ENCODE measurements at places on chromosomes 3 and 15.

- peak; percentile 44 for DNase-seq
These were observed 31.9 kb downstream of the CRTC3 start for GRCh38 chr15:90561344-90562244.

- DNase-seq, result no peak
These were observed 2.0 kb downstream of the CA12 start for GRCh38 chr15:63379492-63380150.

GRCh38 chr3:54951405-54951804 is 23.5 kb upstream of the LRTM1 start:
- peak; percentile 75 for DNase-seq

DNA sequence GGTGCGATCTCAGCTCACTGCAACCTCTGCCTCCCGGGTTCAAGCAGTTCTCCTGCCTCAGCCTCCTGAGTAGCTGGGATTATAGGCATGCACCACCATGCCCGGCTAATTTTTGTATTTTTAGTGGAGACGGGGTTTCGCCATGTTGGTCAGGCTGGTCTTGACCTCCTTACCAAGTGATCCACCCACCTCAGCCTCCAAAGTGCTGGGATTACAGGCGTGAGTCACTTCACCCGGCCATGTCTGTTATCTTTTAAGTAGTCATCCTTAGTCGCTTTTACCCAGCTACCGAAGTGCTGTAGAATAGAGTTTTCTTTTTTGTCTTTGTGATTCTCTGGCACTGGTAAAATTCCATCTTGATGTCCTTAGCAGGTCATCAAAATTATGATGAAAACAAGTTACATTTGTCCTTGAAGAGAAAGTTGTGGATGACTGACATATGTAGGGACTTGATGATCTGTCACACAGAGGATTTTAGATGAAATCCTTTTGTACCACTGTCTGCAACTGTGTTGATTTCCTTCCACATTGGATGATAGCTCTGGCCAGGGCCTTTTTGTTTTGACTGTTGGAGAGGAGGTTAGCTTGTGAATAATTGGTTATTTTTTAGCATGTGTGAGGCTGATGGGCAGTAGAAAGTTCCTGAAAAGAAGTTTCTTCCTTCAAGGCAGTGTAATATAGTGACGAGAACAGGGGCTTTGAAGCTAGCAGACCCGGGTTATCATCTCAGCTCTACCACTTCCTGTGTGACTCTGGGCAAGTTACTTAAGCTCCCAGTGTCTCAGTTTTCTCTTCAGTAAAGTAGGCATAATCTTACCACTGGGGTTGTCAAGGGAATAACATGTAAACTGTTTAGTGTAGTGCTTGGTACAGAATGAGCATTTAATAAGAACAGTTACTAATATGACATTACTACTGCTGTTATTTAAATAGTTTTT is 18.8 kb downstream of the ATG7 start:
- DNase-seq, result peak; percentile 90

DNA sequence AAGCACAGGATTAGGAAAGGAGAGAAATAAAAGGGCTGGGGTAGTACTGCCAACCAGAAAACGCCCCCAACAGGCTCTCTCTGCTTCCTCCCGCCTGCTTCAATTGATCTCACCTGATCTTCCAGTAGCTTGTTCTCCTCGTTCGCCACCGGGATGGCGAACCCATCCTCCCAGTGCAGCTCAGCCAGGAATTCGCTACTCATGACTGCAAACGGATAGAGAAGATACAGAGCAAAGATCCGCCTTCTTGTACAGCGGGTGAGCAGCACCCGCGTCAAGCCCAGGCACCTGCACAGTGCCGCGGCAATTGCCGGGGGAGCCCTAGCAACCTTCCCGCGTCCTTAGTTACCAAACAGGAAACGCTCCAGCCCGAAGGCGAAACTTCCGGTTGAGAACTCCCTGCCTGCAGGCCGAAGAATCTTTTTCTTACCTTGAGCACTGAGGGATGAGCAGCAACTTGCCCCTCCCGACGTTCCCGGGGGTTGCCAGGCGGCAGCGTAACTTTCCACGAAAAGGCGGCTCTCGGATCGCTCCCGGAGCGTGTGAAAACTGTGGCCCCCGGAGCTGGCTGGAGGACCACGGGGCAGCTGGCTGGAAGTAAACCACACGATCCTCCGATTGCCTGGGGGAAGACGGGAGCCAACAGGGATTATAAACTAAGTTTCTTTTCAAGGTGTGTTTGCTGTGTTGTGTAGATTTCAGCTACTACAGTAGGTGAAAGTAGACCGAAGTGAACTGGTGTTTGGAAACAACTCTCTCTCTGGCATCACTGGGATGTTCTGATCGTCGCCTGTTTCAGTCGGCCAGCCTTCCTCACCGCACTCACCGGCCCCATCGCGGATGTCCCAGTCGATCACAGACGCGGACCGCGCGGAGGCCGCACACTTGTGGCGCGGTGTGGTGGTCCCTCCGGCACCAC is at the start of gene CCDC39:
TSS of gene CCDC39 (minus strand) at position 312 of the 919 bp plus-strand sequence. CDS start at position 203, 109 bp downstream.
- peak; percentile 58 for DNase-seq

GRCh38 chr15:43484455-43484854 is 8.5 kb downstream of the TP53BP1 start:
- DNase-seq, result peak; percentile 55

DNA sequence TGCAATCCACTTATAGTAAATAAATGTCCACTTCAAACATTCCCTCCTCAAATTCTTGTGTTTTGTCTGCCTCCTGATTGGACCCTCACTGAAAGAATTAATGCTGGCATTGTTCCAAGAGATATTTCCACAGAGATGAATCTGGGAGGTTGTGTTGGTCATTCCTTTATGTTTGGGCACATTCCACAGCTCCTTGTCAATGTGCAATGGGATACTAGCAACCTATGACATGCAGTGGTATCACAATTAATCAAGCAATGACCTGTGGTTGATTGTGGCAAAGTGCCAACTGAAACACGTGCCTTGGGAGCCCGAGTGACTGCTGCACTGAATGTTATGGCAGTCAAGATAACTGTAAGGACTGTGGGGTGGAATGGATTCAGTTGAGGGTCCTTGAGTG is 55.0 kb upstream of the SNRPN start:
- no peak for DNase-seq

GRCh38 chr15:35290301-35290721 is 205.2 kb upstream of the NANOGP8 start:
- DNase-seq, result no peak

- DNase-seq, result no peak
These were observed 327.2 kb upstream of the CDIN1 start for GRCh38 chr15:36252146-36252711.

DNA sequence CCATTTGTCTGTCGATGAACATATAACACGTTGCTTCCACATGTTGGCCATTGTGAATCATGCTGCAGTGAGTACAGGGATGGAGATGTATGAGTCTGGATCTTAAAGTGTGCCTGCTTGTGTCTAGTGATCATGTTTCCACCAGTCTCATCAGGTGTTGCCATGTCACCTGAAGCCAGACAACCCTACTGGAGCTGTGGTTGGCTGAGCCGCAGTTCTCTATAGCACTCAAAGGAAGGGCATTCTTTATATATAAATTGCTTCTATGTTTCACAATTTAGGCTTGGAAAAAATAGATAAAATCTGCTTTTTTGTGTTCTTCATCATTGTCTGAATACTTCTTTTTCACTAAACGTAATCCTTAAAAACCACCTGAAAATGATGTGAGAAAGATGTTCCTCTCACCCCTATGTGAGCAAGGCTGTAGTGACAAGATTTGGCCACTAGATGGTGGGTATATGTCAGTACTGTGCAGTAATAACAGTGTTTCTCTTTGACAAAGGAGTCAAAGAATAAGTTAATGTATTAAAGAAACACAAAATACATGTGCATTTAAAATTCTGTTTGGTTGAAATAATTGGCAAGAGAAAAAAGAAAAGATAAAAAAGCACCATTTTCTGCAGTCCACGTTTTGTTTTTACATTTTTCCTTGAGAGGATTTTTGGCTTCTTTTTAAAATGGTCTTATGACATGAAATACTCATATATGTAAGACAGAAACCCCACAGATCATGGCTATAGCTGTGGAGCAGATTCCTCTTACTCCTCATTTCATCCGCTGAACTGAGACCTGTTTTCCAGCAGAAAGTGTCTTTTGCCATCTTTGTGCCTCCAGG is 394.5 kb upstream of the DPPA4 start:
- DNase-seq, result peak; percentile 58

DNA sequence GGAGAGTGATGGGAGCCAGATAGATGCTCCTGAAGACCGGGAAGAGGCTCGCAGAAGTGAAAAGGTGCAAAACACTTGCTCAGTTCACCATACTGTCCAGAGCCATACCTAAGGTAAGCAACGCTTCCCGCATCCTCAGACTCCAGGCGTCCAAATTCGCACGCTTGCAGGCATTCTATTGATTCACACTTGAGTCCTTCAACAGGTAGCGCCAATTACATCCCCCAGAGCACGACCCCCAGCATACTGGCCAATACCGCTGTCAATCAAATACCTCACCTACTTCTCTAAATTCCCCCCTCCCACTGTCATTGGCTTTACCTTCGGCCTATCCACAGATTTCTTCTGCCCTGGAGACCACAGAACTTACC is 361 bp upstream of the STXBP5L start:
- no peak for DNase-seq

DNA sequence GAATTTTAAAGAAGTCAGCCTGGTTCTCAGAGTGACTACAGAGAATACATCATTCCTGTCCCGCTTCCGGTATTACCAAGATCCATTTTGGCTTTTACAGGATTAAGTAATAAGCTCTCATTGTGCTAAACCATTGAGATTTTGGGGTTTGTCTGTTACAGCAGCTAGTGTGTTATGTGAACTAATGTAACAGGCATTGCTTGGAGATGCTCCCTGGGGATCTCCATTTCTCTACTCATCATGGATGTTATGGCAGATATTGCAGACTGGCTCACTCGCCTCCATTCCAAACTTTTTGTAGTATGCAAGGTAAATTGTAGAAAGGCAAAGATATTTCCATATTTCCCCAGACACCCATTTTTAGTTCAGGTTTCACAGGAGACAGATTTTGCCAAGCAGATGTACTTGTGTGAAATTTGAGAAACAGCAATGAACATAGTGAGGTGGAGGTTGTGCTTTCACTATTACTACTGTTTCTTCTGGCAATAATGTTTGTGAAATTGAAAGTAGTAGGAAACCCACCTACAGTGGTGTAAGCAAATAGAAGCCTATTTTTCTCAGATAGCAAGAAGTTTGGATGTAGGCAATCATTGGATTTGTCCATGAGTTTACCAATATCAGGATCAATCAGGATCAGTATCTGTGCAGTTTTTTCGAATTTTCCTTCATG is 177.1 kb upstream of the GALNT15 start:
- DNase-seq, result no peak

- DNase-seq, result no peak
These were observed 143.4 kb downstream of the FNDC3B start for GRCh38 chr3:172182797-172183196.

GRCh38 chr3:152328841-152329240 is 60.1 kb downstream of the MBNL1 start:
- DNase-seq, result peak; percentile 82

- peak; percentile 80 for DNase-seq
These were observed 87.2 kb downstream of the TGFBR2 start for GRCh38 chr3:30693470-30694120.

- DNase-seq, result no peak
These were observed 193.1 kb upstream of the UBE3A start for GRCh38 chr15:25631971-25632370.

- DNase-seq, result no peak
These were observed 403.9 kb downstream of the IL5RA start for GRCh38 chr3:2706144-2706835.

DNA sequence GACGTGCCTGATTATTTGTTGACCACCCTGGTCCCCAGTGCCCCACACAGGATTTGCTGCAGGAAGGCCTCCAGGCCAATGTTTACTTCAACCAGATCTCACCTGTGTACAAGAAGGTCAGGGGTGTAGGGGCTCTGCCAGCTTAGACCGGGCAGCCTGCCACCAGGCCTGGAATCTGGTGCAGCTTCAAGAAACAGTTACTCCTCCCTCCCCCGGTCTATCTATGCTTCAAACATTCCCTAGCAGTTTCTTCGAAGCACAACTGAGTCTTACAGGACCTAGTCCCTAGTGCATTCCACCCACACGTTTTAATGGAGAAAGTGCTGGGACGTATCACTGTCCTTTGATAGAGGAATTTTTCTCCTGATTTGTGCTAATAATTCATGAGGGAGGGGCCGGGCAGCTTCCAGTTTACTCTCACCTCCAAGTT is 8.0 kb downstream of the SH3BP5 start:
- DNase-seq, result peak; percentile 59

GRCh38 chr3:171255236-171255806 is 204.9 kb downstream of the TNIK start:
- DNase-seq, result no peak

- DNase-seq, result peak; percentile 57
These were observed 53.7 kb downstream of the NMD3 start for GRCh38 chr3:161274691-161275298.

DNA sequence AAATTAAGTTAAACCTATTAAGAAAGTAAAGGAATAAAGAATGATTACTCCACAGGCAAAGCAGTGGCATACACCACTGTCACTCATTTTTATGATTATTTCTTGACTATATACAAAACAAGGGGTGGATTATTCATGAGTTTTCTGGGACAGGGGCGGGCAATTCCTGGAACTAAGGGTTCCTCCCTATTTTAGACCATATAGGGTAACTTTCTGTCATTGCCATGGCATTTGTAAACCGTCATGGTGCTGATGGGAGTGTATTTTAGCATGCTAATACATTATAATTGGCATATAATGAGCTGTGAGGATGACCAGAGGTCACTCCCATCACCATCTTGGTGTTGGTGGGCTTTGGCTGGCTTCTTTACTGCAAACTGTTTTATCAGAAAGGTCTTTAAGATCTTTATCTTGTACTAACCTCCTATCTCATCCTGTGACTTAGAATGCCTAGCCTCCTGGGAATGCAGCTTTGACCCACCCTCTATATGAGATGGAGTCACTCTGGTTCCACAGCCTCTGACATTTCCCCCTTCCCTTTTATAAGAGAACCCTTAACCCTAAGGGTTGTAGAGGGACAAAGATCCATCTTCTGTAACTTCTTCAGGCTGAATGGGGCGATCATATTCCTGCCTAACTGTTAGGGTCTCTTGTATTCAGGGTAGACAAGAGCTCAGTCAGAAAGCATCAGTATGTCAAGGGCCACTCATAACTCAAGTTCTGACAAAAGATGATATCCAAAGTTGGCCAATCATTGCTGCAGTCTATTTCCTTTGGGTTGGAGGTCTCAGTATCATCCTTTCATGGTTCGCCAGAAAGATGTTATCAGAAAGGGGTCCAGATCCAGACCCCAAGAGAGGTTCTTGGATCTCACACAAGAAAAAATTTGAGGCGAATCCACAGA is 79.5 kb upstream of the LIPC start:
- no peak for DNase-seq

DNA sequence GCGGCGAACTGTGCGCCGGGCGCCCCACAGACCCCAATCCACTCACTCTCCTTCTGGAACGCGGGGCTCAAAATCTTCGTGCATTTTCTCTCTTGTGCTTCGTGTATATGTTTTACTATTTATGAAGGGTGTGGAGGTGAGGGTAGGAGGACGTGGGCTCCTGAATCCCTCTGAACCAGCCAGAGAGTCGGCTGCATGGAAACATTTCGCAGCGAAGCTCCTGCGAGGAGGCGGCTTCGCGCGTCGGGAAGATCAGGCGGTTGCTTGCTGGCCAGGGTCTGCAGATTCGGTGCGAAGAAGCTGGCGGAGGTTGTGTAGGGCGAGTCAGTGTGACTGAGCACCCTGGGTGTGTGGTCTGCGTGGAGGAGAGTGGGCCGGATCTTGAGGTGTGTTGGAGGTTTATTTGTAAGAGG is 1.1 kb downstream of the CNTN4 start:
- no peak for DNase-seq

- no peak for DNase-seq
These were observed 10.2 kb upstream of the FBLN2 start for GRCh38 chr3:13538520-13539291.

- DNase-seq, result peak; percentile 63
These were observed 725 bp downstream of the SRP14 start for GRCh38 chr15:40038275-40038637.

- no peak for DNase-seq
These were observed 317.7 kb upstream of the ADAMTS9 start for GRCh38 chr3:65005486-65005885.

Measured in amniotic epithelial cell (primary cell).